ENCODE measurements at places on chromosomes 2 and 18. TPM values are rescaled to one million over a fixed set of nuclear protein-coding genes. Genes with fewer than 3 reads are reported as not detected.

LOXHD1 gene
- not detected for polyA plus RNA-seq

UPP2 gene
- not detected for polyA plus RNA-seq

SESTD1 gene
- polyA plus RNA-seq, result 51.6 TPM

POU3F3 gene
- polyA plus RNA-seq, result 0.74 TPM

PMAIP1 gene
- 0.20 TPM for polyA plus RNA-seq

- no peak for DNase-seq
Measured at GRCh38 chr18:54736981-54737380, 91.3 kb upstream of the RAB27B start.

- no peak for DNase-seq
Measured at GRCh38 chr18:68699043-68699442, 15.9 kb downstream of the TMX3 start.

DNA sequence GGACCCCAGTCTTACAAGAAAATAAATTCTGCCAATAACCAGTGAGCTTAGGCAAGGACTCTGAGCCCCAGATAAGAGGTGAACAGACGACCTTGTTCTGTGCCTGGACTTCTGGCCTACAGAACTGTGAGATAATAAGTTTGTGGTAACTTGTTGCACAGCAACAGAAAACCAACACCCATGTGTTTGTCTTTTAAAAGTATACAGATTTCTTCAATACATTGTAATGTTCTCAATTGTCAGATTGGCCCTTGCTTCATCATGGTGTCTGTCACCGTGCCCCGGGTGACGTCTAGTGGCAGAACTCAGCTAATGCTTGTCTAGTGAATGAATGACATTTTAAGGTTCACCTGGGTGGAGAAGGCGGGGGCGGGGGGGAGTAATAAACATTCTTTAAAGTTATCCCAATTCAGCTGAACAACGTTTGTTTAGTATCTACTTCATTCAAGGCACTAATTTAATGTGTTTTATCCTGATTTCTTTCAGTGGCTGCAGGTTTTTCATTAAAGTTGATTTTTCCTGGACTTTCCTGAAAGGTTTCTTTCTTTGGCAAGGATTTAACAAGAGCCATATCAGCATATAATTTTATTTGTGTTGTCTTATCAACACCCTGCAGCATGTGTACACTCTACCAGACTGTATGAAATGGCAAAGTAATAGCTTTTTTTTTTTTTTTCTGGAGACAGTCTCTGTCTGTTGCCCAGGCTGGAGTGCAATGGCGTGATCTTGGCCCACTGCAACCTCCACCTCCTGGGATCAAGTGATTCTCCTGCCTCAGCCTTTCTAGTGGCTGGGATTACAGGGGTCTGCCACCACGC is 123.8 kb upstream of the DLX2 start:
- no peak for DNase-seq

GRCh38 chr18:12579775-12580174 is 78.1 kb downstream of the SPIRE1 start:
- DNase-seq, result no peak

RAB27B gene
- 1.1 TPM for polyA plus RNA-seq

DNA sequence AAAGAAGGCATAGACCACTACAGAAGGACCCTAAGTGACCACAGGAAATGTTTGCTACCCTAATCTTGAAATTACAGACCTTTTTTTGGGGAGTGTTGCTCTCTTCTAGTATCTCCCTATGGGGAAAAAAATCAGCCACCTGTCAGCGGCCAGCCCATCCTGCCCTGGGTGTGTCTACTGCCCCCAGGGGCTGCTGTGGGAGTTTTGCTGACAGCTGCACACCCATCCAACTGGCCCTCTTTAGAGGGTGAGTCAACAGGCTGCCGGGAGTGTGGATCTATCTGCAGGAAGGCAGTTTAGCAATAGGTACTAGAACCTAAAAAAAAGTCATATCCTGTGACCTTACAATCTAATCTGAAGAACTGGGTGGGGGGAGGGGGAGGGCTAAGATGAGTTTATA is 796 bp upstream of the DYSF start:
- no peak for DNase-seq

Measured in aorta (tissue), 5 donors.